Suprapubic skin (tissue), 4 donors: ENCODE measurements at places on chromosomes 2 and 18.

GRCh38 chr2:196046123-196046917 is 22.3 kb downstream of the DNAH7 start:
- no peak for DNase-seq

- DNase-seq: no peak
These were observed 15.0 kb upstream of the KLF7 start for GRCh38 chr2:207180741-207181140.

DNA sequence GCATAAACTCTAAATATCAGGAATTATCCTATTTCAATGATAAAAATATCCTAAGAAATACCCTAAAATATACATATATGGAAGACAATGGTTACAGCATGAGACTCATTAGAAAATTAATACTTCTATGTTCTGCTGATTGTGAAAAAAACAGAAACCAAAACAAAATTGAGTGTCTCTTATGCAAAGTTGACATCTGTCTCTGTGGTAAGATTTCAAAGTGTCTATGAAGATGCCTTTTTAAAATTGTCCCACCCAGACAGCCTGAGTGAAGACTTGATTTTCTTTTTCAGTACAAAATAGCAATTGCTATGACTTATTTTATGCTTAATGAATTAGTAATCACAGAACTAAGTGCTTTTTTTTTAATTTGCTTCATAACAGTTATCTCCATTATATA is 1368.4 kb upstream of the LRRTM1 start:
- DNase-seq: no peak

GRCh38 chr18:67143028-67143427 is 373.5 kb downstream of the DSEL start:
- no peak for DNase-seq

GRCh38 chr2:229714080-229714735 is at the start of gene DNER:
DNER (minus strand) TSS chr2:229714555; CDS start chr2:229714423, 132 bp downstream.
- no peak for DNase-seq

- no peak for DNase-seq
These were observed 39.9 kb upstream of the CDC42EP3 start for GRCh38 chr2:37711308-37711731.

GRCh38 chr18:23738151-23738550 is 48.9 kb downstream of the LAMA3 start:
- DNase-seq: no peak

- no peak for DNase-seq
These were observed 7.0 kb downstream of the USP34 start for GRCh38 chr2:61463769-61464475.

- no peak for DNase-seq
These were observed 161.5 kb downstream of the STK39 start for GRCh38 chr2:168085801-168086361.

- no peak for DNase-seq
These were observed 109.1 kb downstream of the IRS1 start for GRCh38 chr2:226690461-226691024.

DNA sequence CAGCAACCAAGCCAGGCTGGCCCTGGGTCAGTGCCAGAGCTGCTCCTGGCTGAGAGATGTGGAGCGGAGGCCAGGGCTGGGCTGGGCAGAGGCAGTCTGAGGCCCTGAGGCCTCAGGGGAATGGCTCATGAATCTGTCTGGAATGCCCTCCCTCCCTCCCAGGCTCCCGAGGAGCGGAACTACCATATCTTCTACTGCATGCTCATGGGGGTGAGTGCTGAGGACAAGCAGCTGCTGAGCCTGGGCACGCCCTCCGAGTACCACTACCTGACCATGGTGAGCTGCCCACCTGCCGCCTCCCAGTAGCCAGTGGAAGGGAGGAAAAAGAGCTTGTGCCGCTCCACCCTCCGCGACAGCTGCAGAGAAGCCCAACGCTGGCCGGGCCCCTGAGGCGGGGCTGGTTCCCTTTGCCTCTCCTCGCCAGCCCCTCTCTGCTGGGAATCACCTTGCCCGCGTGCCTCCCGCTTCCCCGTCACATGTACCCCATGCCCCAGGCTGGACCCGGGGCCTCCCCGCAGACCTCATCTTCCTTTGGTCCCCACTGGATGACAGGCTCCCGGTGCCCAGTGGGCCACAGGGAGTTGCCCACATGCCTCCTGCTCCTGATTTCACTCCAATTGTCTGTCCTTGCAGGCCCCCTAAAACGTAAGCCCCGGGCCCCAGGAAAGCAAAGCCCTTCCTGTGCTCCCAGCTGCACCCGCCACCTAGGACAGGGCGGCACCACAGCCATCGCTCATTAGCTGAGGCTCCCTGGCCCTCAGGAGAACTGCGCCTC is 41.1 kb downstream of the MYO7B start:
- DNase-seq: no peak
